ENCODE measurements at places on chromosomes 5 and 9.

GRCh38 chr9:38035873-38036272 is 33.2 kb downstream of the SHB start:
- DNase-seq: no peak

GRCh38 chr9:82721593-82721992 is 341.3 kb downstream of the RASEF start:
- DNase-seq: no peak

GRCh38 chr5:98568336-98568735 is 205.1 kb upstream of the RGMB start:
- no peak for DNase-seq

GRCh38 chr9:138057726-138058125 is 180.1 kb downstream of the CACNA1B start:
- DNase-seq: no peak

- DNase-seq: no peak
Observed at GRCh38 chr5:180162304-180162661, 46.7 kb downstream of the RASGEF1C start.

- no peak for DNase-seq
Observed at GRCh38 chr9:131487621-131488031, 15.1 kb upstream of the POMT1 start.

- no peak for DNase-seq
Observed at GRCh38 chr5:72624641-72625236, 117.5 kb upstream of the ZNF366 start.

GRCh38 chr5:124481419-124481818 is 265.0 kb downstream of the ZNF608 start:
- no peak for DNase-seq

GRCh38 chr5:103573411-103573810 is 10.8 kb upstream of the NUDT12 start:
- no peak for DNase-seq

- DNase-seq: no peak
Observed at GRCh38 chr5:165783024-165783423, 2277.6 kb downstream of the MAT2B start.

GRCh38 chr5:127003798-127004495 is 26.4 kb downstream of the MARCHF3 start:
- peak; percentile 21 for DNase-seq
